ENCODE measurements at places on chromosomes 13 and 19.

- no peak for DNase-seq
Observed at GRCh38 chr19:55230780-55231179, 2.2 kb upstream of the TMEM86B start.

GRCh38 chr19:28150129-28150528 lies 1062.8 kb downstream of the UQCRFS1 start:
- no peak for DNase-seq

GRCh38 chr13:51271528-51272085 lies 49.4 kb downstream of the FAM124A start:
- DNase-seq = no peak

DNA sequence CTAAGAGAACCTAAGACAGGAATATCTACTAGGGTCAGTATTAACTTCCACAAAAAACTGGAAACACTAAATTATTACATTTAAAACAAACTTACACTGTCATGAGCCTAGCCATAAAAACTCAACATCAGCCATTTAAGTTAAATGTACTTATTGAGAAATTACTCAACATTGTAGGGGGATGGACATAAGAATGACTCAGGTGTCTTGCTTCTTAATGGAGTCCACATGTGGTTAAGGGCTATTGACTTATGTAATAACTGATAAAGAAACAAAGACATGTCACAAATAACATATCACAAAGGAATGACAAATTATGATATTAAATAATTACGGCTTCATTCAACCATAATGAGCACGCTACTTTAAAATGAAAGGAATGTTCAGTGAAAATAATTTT lies 36.2 kb downstream of the CLDN10 start:
- no peak for DNase-seq

- no peak for DNase-seq
Observed at GRCh38 chr13:97027162-97027554, 32.9 kb upstream of the OXGR1 start.

- no peak for DNase-seq
Observed at GRCh38 chr13:29858231-29858630, 7.8 kb upstream of the UBL3 start.

All from stimulated activated CD8-positive, alpha-beta memory T cell treated with anti-CD3 and anti-CD28 coated beads, Interleukin-4, amount 100 ng/mL, for 4 hours (primary cell).